ENCODE measurements at places on chromosomes 1 and 21.

- no peak for DNase-seq
Measured at GRCh38 chr1:247539215-247539614, 3.0 kb upstream of the OR2C3 start.

DNA sequence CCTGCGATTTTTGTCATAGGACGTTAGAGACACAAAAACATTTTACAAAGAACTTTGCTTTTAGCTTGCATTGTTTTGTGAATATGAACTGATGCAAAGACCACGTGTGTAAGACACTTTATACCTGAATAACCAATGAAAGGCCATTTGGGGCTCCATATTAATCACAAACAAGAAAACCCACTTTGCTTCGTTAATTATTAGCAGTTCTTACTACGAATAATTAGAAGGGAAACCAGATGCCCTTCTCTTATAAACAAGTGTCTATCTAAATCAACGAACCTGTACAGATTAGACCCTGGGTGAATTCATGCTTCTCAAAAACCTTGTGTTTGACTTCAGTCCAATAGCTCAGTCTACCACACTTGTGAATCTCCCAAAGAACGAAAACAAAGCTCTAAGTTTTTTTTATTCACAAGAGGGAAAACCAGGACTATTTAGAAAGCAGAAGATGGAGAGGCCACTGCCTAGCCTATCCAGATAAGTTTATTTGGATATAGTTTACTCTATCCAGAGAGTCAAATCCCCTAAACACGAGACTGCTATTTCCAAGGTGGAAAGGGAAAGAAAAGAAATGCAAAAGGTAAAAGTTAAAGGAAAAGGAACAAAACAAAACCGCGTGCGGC lies 897 bp downstream of the CYYR1 start:
- no peak for DNase-seq

- DNase-seq = no peak
Measured at GRCh38 chr1:87150143-87150542, 178.5 kb upstream of the LMO4 start.

- no peak for DNase-seq
Measured at GRCh38 chr1:4877426-4877825, 223.0 kb downstream of the AJAP1 start.

GRCh38 chr1:150576794-150577556 lies 2.4 kb downstream of the MCL1 start:
- no peak for DNase-seq

- DNase-seq = no peak
Measured at GRCh38 chr1:78676347-78676982, 26.8 kb downstream of the IFI44 start.

- DNase-seq = no peak
Measured at GRCh38 chr21:45957551-45957950, 24.0 kb upstream of the COL6A1 start.

GRCh38 chr1:22702296-22703085 lies 8.1 kb upstream of the EPHB2 start:
- DNase-seq = no peak

DNA sequence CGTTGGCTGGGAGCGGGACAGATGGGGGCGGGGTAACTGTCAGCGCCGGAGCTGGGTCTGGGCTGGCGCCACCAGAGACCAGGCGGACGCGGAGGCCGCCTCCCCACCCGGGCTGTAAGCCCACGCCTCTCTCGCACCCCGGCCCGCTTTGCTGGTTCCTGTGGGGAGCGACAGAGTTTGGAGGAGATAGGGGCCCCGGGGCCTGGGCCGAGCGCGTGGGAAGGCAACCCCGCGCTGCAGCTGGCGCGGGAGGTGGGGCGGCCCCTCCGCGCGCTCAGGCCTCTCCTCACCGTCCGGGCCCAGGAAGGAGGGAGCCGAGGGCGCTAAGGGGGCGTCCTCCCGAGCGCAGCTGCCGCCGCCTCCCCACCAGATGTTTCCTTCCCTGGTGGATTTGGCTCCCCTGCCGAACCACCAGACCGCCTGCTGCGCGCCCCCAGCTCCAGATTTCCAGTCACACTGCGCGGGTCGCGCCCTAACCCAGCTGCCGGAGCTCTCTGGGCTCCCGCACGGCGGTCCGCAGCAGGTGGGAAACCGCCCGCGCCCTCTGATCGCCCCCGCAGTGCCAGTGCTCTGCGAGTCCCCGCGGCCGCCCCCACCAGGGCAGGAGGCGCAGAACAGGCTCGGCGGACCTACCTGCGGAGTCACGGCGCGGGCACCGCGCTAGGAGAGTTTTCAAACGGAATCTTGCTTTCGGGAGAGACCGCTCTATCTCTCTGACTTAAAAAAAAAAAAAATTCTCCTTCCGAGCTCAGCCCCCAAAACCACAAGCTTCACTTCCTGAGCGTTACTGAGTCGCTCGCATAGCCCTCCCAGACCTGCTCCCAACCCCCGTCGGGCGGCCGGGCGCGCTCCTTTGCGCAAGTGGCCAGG lies 1.1 kb downstream of the GFI1 start:
- no peak for DNase-seq

DNA sequence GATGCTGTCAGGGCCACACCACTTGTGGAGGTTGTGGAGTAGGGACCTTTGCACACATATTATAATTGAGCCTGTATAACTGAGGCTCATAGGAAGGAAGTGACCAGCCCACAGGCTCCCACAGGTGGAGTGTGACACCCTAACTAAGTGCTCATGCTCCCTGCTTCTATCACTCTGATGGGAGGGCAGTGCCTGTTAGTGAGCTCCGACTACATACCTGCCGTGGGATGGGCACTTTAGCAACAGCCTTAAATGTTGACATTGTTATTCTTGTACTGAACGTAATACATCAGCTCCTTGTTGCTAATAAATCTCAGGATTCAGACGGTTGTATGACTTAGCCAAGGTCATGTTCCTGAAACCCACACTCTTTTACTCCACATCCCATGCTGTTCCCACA lies 58.0 kb downstream of the BEND5 start:
- no peak for DNase-seq

- peak; percentile 13 for DNase-seq
Measured at GRCh38 chr1:118223426-118223825, 38.4 kb upstream of the SPAG17 start.

- DNase-seq = no peak
Measured at GRCh38 chr1:91891969-91892368, 6.0 kb upstream of the TGFBR3 start.

DNA sequence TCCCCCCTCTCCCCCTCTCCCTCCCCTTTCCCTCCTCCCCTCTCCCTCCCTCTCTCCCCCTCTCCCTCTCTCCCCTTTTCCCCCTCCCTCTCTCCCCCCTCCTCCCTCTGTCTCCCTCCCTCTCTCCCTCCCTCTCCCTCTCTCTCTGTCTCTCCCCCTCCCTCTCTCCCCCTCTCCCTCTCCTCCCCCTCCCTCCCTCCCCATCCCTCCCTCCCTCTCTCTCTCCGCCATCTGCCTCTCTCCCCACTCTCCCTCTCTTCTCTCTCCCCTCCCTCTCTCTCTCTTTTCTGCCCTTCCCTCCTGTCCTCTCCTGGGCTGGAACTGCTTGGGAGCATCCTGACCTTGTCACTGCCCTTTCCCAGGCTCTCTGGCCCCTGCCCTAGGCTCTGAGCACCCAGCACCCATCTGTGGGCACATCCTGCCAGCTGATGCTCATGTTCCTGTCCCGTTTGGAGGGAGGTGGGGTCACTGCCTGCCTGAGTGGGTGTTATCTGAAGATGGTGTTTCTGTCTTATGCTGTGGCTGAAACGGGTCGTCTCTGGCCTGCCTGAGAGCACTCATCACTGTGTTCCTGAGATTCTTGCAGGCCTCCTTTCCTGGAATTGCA lies 10.8 kb downstream of the FTCD start:
- DNase-seq = no peak

DNA sequence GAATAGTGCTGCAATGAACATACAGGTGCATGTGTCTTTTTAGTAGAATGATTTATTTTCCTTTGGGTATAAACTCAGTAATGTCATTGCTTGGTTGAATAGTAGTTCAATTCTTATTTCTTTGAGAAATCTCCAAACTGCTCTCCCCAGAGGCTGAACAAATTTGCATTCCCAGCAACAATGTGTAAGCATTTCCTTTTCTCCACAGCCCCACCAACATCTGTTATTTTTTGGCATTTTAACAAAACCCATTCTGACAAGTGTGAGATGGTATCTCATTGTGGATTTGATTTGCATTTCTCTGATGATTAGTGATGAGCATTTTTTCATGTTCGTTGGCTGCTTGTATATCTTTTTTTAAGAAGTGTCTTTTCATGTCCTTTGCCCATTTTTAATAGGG lies 21.9 kb upstream of the EEIG2 start:
- no peak for DNase-seq

- no peak for DNase-seq
Measured at GRCh38 chr1:89198491-89199072, at the start of gene GBP4. TSS of gene GBP4 (minus strand) at chr1:89198942. CDS start at chr1:89198834, 108 bp downstream.

DNA sequence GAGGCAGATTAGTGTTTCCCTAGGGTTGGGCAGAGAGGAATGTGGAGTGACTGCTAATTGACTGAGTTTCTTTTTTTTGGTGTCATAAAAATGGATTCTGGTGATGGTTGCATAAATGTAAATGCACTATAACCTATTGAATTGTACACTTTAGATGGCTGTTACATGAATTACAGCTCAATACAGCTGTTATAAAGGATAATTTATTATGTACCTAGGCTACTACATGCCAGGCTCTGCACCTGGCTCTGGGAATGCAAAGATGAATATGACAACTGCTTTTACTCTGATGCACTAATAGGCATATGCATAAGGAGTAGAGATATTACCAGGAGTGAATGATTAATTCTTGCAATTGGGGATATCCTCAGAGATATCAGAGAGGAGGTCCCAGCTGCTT lies 345.3 kb downstream of the PTBP2 start:
- DNase-seq = no peak

DNA sequence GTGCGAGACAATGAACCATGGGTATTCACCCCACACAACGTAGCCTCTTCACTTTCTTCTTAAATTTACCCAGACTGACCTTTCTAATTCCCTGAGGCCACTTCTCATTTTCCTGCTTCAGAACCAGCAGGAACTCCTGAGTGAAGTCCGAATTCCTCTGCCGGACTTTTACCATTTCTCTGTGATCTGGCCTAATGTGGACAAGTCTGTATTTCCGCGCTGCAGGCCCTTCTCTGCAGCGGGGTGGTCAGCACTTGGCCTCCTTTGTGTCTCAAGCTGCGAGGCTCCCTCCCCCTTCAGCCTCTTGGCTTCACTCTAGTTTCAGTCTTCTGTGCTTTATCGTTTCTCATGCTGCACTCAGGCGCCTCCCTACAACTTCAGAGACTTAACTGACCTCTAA lies 9.4 kb upstream of the CTBS start:
- DNase-seq = no peak

DNA sequence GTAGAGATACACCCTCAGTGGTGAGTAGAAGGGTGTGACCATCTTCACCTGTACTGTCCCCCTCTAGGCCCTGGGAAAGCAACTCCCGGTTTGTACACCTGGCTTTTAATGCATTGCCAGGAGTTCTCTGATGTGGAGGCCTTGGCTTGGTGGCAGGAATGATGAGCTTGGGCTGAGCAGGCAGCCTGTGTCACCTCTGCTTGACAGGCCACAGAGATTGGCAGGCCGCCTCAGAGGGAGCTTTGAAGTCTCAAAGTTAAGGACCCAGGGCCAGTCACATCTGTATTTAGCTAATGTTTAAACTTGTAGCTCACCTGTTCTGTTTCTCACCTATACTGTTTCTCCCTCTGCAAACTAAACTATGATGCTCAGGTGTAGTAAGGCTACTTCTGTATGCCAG lies 28.5 kb downstream of the HUNK start:
- no peak for DNase-seq

- DNase-seq = no peak
Measured at GRCh38 chr21:14751602-14752344, 205.7 kb upstream of the SAMSN1 start.

DNA sequence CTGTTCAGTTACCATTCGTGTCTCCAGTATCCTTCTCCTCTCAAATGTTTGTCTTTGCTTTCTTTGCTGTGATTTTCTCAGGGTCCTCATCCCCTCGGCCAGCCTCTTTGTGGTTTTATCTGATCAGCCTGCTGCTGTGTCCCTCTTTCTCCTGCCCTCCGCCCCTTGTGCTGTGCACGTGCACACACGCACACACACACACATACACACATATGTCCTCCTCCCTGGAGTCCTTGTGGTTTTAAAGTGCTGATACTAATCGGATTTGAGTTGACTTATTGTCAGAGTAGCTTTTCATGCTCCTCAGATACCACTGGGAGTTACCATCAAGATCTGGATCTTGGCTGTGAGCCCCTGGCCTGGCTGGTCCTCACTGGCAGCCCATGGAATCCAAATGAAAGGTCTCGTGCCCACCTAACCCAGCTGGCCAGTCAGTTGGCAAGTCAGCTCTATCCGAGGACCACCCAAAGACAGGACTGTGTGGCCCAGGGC lies 34.1 kb downstream of the QSOX1 start:
- DNase-seq = no peak

DNA sequence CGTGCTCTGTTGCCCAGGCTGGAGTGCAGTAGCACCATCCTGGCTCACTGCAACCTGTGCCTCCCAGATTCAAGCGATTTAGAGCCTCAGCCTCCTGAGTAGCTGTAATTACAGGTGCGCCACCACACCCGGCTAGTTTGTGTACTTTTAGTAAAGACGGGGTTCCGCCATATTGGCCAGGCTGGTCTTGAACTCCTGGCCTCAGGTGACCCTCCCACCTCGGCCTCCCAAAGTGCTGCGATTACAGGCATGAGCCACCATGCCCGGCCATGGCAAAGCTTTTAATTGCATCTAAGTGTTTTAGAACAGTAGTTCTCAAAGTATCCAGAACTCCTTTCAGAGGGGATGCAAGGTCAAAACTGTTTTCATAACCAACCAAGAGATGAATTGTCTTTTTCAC lies 25.1 kb upstream of the IFNGR2 start:
- no peak for DNase-seq

GRCh38 chr1:28510273-28510969 lies 4.6 kb downstream of the RCC1 start:
- no peak for DNase-seq

GRCh38 chr1:201925981-201926645 lies 20.2 kb downstream of the LMOD1 start:
- no peak for DNase-seq

- no peak for DNase-seq
Measured at GRCh38 chr1:9589144-9589718, 520 bp downstream of the TMEM201 start.

All from NCI-H187 (cell line).